ENCODE measurements at places on chromosomes 16 and 17.

GRCh38 chr16:81172769-81173658 is 65.5 kb upstream of the BCO1 start:
- no peak for DNase-seq

GRCh38 chr17:7606280-7606679 is 8.4 kb downstream of the FXR2 start:
- DNase-seq, result no peak

GRCh38 chr16:82011199-82011641 is at the start of gene SDR42E1:
TSS of gene SDR42E1 (minus strand) at chr16:82011470. CDS start at chr16:82000858, 10,612 bp downstream.
- DNase-seq, result peak; percentile 89

- no peak for DNase-seq
Measured at GRCh38 chr17:35244341-35245195, 1.7 kb downstream of the SLFN5 start.

GRCh38 chr17:41785091-41785858 is 1.2 kb downstream of the JUP start:
- DNase-seq, result no peak

- no peak for DNase-seq
Measured at GRCh38 chr17:78359321-78359996, 418 bp downstream of the SOCS3 start.

GRCh38 chr16:56620339-56620897 is 5.2 kb upstream of the MT1E start:
- no peak for DNase-seq

- no peak for DNase-seq
Measured at GRCh38 chr17:79131701-79132100, 57.1 kb downstream of the ENGASE start.

- DNase-seq, result no peak
Measured at GRCh38 chr17:49074851-49075540, 57.6 kb upstream of the B4GALNT2 start.

DNA sequence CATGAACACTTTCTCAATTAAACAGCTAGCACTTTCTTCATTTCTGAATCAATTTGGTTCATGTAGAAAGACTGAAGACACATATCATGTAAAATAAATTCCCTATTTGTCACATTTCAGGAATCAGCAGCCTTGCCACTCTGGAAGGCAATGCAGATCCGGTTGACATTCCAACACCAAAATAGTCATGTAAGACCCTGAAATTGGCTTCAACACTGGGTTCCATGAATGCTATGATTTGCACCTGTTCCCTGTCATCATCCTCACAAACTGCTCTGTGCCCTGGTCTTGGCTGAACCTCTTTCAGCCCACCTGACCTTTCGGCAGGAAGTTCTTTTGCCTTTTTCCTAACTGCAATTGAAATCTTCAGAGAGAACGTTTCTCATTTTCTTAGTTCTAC is 156.9 kb downstream of the CDH8 start:
- DNase-seq, result no peak

GRCh38 chr17:71437166-71437565 is 683.7 kb upstream of the SOX9 start:
- DNase-seq, result no peak

- no peak for DNase-seq
Measured at GRCh38 chr16:83301971-83302370, 505.8 kb upstream of the HSBP1 start.

DNA sequence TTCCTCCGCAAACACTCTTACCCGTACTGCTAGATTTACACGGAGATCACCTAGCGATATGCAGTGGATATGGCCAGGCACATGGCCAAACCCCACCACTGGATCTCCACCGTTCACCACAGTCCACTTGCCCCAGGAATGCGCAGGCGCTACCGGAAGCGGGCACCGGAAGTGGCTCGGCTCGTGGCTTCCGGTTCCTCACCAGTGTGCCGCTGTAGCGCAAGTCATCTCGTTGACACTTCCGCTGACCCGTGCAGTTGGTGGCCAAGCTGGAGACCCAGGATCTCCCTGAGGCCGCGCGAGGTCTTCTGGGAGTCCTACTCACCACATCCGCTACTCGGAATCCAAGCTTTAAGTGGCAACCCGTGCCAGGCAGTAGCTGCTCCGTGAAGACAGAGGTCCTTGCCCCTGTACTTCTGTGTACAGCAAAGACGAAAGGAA is 11.5 kb downstream of the ZNF597 start:
- DNase-seq, result peak; percentile 34

- no peak for DNase-seq
Measured at GRCh38 chr17:68048996-68049395, 13.5 kb downstream of the KPNA2 start.

- DNase-seq, result no peak
Measured at GRCh38 chr17:4635823-4636375, 5.6 kb downstream of the ALOX15 start.

- DNase-seq, result no peak
Measured at GRCh38 chr17:37694734-37695133, 50.1 kb downstream of the HNF1B start.

Data from NCI-H2171 (cell line).